ENCODE measurements at places on chromosomes 4 and X.

- no peak for DNase-seq
These were observed 558.5 kb downstream of the IL15 start for GRCh38 chr4:142194905-142195304.

- DNase-seq = peak; percentile 54
These were observed 2.4 kb upstream of the RAB40AL start for GRCh38 chrX:102934624-102935023.

DNA sequence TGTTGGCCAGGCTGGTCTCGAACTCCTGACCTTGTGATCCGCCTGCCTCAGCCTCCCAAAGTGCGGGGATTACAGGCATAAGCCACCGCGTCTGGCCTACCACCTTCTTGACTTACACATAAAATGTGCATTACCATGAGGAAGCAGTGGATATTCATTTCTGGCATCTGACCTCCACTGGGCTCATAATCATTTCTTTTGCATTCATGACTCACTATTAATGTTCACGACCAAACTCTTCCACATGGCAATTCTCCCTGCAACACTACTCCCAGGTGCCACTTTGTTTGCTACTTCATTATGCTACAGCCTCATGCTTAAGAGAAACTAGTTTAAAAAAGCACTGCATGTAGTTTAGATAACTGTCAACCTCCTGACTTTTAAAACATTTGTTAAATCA, 22.7 kb downstream of the RASGEF1B start:
- DNase-seq = no peak

GRCh38 chr4:174334628-174335027, 50.9 kb downstream of the CEP44 start:
- no peak for DNase-seq

DNA sequence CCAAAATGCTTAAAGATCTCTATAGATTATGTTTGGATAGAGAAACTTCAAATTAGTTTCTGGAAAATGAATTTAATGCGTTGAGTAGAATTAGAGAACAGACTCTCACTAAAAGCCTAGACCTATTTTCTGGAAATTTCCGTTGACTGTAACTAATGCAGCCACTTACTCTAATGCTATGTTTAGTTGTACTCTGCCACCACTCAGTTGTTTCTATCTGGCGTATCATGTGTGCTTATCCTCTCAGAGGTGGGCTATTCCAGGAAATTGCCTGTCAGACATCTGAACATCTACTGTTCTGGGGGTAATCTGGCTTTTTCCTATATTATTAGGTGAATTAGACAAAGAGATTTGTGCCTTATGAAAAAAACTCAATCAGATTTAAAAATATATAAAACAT, 347.1 kb upstream of the FSTL5 start:
- DNase-seq = no peak

DNA sequence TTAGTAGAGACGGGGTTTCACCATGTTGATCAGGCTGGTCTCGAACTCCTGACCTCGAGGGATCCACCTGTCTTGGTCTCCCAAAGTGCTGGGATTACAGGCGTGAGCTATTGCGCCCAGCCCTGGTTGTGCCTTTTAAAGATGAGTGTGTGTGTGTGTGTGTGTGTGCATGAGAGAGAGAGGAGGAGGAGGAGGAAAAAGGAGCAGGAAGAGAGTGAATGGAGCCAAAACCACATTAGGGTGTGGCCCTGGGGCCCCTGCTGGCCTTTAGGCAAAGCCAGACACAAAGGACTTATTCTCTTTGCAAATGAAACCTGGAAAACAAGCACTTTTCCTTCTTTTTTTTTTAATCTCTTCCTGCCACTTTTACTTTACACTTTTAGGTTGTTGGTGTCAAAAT, 48.2 kb upstream of the KLF3 start:
- no peak for DNase-seq

- DNase-seq = no peak
These were observed 6.6 kb upstream of the CLDN24 start for GRCh38 chr4:183328832-183329231.

- DNase-seq = no peak
These were observed 12.0 kb downstream of the FRMD7 start for GRCh38 chrX:132115792-132116191.

DNA sequence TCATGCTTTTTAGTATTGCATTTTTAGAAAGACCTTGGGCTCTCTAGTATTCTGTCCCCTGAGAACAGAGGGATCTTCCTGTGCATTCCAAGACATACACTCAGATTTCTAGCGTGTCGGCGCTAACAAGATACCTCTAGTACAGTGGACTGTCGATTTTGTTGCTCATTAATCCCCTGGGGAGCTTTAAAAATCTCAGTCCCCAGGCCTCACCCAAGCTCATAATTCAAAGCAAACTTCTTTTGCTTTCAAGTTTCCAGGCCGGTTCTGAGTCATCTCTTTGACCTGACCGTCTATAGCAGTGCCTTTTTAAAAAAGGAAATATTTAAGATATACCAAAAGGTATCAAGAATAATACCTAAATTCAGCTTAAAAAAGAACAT, 137.0 kb downstream of the AMMECR1 start:
- no peak for DNase-seq

GRCh38 chrX:39773923-39774773, 323.6 kb downstream of the BCOR start:
- peak; percentile 83 for DNase-seq

DNA sequence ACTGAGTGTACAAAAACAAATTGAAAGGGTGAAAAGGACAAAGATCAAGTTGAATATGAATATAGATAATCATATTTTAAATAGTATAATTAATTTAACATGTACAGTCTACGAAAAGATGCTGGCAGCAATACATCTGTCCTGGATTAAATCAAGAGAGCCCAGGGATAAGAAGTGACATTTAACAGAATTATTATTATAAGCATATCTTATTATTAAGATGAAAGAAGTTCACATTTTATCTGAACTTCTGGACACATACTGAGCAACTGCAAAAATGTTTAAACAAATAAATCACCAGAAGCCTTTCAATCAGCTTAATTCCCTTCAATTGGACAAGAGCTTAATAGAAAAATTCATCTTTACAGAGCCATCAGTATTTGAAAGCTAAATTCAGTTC, 50.4 kb downstream of the SERTM2 start:
- DNase-seq = no peak

DNA sequence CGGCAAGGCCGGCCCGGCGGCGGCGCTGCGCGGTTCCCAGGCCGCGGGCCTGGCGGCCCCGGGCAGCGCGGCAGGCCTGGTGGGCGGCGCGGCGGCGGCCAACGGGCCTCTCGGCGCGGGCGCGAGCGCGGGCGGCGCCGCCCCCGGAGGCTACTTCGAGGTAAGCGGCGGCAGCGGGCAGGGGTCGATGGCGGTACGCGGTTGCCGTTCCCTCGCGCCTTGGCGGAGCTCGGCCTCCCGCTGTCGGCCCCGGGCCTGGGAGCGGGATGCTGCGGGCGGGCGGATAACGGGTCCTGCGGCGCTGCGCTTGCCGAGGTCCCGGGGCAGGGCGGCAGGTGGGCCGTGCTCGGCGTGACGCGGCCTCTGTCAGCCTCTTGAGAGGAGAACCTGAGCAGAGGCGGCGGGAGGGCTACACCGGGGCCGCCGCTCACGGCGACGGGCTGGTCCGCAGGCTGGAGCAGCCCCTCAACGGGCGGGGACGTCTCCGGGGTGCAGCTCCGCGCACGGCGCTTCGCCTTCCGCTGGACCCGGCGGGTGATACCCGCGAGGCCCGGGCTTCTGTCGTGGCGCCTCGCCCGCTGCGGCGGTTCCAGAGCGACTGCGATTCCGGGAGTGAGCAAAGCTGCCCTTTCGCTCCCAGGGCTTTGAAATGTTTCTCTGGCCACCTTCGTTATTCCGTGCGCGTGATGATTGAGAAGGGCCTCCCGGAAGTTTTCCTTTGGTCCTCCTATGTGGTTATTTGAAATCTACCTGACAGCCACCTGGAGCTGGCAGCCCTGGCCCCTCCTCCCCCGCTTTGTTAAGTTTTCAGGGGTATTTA, 774 bp downstream of the FAM193A start:
- peak; percentile 89 for DNase-seq

- DNase-seq = no peak
These were observed 23.7 kb upstream of the TENM3 start for GRCh38 chr4:182219411-182220056.

- DNase-seq = no peak
These were observed 1056.4 kb upstream of the POU3F4 start for GRCh38 chrX:82451725-82452124.

Measured in DMS53 (cell line).